ENCODE measurements at places on chromosomes 12 and 14.
A peak's percentile ranks its signal among the peaks of the same experiment; 100 is the strongest.

DNA sequence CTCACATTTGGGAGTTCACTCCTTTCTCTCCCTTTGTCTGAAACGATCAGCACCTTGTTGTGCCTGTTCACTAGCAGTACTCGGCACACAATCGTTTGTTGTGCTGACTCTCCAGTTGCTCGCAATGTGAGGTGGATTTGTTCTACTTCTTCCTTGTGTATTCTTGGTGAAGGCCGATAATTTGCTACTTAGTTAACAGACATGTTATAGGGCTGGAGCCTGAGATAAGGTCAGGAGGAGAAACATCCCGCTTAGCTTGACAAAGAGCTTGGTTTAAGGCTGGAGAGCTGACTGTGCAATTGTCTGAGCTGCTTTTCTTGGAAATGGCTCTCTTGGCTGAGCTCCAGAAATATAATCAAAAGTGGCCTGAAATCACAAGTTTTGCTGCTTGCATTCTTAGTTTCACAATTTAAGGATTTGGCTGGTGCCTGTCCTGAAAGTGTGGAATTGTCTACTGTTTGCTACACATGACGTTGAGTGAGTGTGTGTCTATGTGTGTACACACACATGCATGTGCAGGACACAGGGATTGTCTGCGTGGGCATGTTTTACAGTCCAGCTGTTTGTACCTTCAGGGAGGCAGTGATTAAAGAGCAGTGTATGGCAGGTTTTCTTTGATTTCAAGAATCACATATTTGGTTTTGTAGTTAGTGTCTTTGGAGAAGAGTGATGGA lies 77.7 kb downstream of the ARF6 start:
- no peak for DNase-seq

- peak; percentile 76 for DNase-seq
These were observed 8.3 kb downstream of the FMNL3 start for GRCh38 chr12:49698619-49699545.

GRCh38 chr12:111249018-111249370 lies 119.9 kb downstream of the PHETA1 start:
- DNase-seq: no peak

DNA sequence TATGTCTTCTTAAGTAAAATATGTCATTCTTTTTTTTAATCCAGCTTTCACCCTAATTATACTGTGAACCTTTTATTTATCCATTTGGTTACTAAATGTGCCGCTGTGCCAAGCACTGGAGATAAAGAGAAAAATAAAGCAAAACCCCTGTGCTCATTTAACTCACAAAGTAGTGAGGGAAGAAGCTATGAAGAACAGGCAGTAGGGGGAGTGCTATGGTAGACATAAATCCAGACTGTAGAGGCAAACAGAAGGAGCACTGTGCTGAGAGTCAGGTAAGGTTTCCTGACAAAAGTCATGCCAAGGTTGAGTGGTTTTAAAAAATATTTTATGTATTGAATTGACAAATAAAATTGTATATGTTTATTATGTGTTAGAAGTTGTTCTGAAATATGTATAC lies 188.5 kb upstream of the SYT10 start:
- DNase-seq: no peak

DNA sequence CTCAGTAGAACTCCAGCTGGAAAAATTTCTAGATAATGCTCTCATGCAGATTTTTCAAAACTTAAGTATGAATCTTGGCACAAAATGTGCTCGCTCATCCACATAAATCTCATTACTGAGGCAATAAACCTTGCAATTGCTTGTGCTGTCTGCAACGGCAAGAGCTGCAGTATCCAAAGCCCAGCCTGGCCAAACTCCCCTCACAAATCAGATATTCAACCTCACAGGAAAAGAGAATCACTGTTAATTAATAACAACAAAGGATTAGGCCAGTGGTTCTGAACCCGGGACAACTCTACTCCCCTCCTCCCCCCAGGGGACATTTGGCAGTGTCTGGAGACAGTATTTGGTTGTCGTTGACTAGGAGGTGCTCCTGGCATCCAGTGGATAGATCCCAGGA lies 19.2 kb upstream of the CORO1C start:
- no peak for DNase-seq

DNA sequence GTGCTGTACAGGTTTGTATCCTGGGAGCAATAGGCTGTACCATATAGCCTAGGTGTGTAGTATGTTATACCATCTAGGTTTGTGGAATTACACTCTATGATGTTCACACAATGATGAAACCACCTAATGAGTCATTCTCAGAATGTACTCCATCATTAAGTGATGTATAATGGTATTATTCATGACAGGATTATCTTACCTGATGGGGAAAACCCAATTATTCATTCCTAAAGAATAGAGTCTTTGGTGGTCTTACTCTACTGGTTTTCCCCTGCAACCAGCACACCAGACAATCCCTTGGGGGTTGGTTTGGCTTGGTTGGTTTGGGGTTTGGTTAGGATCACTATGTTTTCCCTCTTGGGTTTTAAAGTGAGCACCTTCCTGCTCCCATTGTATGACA lies 12.6 kb upstream of the OR10P1 start:
- DNase-seq: no peak

DNA sequence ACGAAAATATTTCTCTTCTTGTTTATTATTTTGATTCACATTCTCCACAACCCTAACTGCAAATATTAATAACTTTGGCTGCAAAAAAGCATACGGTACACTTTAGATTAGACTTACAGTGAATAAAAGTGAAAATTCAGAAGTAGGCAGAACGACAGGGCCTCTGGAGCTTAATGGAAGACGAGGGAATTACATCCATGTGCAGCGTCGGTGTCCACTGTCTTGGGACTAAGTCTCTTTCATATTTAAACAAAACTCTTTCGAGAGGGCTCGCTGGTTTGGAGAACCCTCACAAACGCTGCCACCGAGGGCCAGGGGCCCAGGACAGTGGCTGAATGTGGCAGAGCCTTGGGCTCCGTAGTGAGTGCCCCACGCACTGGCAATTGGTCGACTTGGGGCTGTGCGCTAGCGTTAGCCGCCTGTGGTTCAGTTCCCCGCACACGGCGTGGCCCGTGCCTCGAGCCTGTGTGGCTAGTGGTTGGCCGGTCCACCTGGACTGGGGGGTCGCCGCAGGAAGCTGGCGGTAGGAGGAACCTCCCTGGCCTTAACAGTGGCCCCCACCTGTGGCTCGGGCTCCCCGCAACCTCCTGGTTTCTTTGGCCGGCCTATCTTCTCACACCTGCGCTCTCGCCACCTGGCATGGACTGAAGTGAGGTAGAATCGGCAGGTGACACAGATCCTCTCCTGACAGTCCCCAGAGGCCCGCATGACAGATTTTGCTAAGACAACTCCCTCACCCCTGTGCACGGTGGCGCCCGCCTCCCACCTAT lies 739 bp upstream of the PAX9 start:
- no peak for DNase-seq

- DNase-seq: no peak
These were observed 63.6 kb downstream of the HELB start for GRCh38 chr12:66365718-66366490.

GRCh38 chr12:12563290-12563928 lies 746 bp upstream of the DUSP16 start:
- no peak for DNase-seq

DNA sequence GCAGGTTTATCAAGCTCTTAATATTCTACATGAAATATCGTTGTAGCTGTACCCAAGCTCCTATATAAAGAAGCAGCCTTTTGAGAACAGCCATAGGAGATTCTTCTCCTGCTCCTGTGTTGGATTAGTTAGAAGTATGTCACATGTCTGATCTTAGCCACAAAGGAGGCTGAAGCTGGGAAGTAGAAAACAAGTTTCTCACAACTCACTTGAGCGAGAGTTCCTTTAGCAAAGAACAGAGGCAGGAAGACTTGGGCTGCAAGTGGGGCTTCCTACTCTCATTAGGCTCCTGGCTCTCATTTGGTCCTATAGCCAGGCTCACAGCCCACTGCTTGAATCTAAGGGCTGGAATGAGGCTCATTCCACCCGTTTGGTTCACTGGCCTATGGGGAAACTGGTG lies 281.9 kb downstream of the BTG1 start:
- DNase-seq: no peak

GRCh38 chr14:20757965-20758364 lies 10.2 kb upstream of the EDDM3B start:
- DNase-seq: no peak

DNA sequence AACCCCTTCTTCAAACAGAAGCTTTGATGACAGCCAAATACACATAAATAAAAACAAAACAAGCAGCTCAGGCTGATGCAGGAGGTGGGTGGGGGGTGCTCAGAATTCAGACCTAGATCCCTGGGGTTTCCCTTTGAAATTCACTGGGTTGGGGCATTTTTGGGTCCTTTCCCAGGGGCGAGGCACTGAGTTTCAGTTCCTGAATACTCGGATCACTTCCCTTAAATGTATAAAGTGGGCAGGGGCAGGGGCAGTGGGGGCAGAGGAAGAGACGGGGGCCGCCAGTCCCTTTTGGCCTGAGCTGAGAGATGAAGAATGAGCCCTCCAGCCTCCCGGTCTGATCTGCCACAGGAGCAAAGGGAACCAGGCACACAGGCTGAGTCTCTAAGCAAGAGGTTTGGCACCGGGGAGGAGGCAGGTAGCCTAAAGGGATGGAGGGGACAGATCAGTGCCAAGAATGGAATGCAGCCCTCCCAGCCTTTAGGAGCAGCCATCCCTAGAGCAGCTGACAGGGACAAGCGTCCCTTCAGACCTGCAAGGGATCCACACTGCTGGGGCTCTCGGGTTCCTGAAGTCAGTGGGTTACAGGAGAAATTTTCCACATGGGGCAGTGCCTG lies 20.3 kb downstream of the KDM2B start:
- DNase-seq: no peak

DNA sequence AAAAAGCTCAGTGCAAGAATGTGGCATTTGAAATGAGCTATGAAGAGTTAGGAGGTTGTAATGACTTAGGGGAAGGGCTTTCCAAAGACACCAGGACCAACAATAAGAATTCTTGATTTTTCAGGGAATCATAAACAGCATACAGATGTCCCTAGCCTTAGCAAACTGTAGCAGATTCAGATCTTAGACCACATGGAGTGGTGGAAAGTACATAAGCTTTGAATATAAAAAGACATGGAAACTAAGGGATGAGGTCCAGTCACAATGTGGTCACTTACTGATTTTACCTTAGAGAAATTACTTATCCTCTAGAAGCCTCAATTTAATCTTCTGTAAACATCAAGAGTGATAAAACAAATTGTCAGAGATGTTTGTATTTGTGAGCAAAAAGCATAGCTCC lies 186.6 kb downstream of the DUSP6 start:
- no peak for DNase-seq

- no peak for DNase-seq
These were observed at the start of gene GLI1 for GRCh38 chr12:57459750-57460467. GLI1 (plus strand) TSS chr12:57459785; CDS start chr12:57463692, 3,907 bp downstream.

DNA sequence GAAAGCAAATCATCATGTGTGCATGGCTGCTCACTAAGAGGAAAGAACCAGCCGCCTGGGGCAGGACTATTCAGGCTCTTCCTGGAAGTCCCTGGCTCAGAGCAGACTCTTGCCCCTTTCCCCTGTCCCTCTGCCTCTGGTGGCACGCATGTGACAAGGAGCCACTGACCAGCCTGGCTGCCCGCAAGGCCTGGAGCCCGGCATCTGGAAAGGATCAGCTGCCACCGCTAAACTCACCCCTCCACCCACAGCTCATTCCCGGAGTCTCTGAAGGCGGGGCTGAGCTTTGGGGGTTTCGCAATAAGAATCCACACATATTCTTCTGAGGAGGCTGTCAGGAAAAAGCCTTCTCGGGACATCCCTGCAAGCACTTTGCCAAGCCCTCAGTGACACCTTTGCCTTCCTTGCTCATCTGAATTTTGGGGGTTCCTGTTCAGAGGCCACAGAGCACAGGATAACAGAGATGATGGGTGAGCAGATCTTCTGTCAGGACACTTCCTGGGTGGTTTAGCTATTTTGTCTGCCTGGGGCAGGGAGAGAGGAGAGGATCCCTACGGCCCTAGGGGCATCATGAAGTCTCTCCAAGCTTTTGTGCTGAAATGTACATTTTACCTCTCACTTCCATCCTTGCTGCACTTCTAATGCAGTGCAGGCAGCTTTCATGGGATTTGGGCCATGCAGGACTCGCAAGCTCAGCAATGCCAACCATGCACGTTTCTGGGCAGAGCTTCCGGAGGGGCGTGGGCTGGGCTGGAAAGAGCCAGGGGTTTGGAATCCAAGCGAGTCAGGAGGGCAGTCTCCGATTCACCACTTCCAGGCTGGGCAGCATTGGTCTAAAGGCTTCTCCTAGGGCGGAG lies 124.8 kb upstream of the MAP1LC3B2 start:
- no peak for DNase-seq

GRCh38 chr14:83047059-83047830 lies 1513.6 kb upstream of the SEL1L start:
- no peak for DNase-seq

- DNase-seq: peak; percentile 86
These were observed 934 bp upstream of the TAPBPL start for GRCh38 chr12:6450869-6451347.

GRCh38 chr14:37559386-37559785 lies 35.7 kb downstream of the FOXA1 start:
- no peak for DNase-seq

DNA sequence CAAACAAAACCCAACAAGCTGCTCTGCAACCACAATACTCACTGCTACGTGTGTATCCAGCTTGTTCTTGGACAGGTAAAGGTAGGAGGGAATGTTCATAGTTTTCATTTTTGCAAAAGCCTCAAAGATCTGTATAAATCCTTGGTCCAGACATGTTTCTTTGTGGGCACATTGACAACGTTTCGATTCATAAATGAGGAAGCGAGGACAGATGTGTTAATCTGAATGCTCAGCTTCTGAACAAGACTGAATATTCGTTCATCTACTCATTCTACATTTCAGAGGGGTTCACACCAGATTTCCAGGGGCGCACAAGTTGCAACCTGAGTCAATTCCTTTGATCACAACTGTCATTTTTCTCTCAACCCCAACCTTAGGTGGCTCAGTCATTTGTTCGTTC lies 134.4 kb downstream of the LLPH start:
- no peak for DNase-seq

DNA sequence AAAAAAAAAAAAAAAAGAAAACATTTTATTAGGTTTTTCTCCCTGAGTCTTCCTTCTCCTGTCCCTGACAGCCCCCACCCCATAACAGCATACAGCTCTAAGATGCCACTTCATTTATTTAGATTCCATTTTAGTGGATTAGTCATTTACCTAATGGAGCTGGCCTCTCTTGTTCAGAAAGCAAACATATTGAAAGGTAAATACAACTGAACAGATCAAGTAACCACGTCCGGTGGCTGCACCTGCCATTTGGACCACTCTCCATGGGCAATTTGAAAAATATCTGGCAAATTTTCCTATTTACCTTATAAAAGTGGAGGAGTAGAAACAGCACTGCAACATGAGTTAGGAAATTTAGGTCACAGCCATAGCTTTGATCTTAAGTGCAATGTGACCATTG lies 254.6 kb downstream of the C12orf42 start:
- DNase-seq: no peak

DNA sequence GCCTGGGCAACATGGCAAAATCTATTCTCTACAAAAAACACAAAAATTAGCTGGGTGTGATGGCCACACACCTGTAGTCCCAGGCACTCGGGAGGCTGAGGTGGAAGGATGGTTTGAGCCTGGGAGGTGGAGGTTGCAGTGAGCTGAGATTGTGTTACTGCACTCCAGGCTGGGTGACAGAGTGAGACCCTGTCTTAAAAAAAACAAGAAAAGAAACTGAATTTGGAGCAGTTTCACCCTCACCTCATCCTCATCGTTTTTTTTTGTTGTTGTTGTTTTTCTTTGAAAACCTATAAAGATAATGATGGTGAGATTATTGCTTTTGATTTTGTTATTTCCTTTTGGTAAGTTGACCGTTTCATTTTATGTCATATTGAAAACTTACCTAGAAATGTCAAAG lies 60.7 kb downstream of the SLC38A6 start:
- no peak for DNase-seq

All from activated CD8-positive, alpha-beta memory T cell treated with anti-CD3 and anti-CD28 coated beads for 24 hours (primary cell).